ENCODE measurements at places on chromosomes 6 and 20.

DNA sequence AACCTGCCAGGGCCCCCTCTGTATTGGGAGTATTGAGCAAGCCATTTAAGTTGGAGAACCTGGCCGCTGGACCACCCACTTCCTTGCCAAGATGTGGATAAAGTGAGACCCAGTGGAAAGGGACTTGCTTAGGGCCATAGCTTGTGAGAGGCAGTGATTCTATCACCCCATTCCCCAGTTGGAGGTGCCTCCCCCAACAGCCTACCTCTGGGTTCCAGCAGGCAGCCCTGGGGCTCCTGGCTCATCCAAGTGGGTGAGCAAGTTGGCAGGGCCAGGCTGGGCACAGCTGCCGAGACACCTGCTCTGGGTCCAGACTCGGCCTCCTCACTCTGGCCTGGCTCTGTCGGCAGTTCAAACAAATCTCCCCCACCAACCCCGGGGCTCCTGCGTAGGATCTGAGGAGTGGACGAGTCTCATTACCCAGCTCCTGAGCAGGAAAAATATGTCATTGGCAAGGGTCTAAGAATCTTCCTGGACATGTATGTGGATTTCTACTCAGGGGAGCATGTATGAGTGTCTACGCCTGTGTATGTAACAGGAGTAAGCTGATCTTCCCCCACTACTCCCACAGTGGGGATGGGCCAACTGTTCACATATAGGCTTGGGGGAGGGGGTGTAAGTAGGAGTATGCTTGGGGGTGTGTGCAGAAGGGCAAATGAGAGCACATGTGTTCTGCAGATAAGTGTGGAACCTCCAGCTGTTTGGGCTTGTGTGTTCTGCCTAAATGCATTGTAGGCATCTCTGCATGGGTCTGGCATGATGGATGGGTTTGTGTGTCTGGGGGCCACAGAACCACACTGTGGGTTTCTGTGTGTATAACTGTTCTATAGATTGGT lies 1.9 kb downstream of the ID1 start:
- no peak for DNase-seq

DNA sequence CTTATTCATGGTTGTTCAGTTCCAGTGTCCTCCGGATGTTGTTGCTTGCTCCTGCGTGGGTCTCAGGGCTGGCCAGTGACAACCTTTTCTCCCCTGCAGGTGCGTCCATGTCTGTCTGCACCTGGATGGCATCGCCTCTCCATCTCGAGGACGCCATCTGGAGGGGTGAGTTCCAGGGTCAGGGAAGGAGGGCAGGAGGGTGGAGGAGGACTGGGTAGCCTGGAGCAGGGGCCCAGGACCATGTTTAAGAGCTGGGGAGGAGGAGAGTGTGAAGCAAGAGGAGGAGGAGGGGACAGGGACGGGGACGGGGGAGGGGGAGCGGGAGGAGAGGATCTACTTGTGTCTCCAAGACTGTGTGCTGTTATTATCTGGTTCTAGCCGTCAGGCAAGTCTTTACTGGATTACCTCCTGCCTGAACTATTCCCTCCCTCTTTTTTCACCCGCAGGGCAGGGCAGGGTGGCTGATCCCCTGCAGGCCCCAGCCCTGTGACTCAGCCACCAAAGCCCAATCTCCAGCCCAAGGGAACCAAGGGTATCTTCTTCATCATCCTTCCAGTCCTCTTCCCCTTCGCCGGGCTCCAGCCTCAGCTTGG lies 32.2 kb upstream of the TULP1 start:
- no peak for DNase-seq

GRCh38 chr20:59015411-59015810 lies 3.8 kb upstream of the TUBB1 start:
- DNase-seq, result no peak

DNA sequence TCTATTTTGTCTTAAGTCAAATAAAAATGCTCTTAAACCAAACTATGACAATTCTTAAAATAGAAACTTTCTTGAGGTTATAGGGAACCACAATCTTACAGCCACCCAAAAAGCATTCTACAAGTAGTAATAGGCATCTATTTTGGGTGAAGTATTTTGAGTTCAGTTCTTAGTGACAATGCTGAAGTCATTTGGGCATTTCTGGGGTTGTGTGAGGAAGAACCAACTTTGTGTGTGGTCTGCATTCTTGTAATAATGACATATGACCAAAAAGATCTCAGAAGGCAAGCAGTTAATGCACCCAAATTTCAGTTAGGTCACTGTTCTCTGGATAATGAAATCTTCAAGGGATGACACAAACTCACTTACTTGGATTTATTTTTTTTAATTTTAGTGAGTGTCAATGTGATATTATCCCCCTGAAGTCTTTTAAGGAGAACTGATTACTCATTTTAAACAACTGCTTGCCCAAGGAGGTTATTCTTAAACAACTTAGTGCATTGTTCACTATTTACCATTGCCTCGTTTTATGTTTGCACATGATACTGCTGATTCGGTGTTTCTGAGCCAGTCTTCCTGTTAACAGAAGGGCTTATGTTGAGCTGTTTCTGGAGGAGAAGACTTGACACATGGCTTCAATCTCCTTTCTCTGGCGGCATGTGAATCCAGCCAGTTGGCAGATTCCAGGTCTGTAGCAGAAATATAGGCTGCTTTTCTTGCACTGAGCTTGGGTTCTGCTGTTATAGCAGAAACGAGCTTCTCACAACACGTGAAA lies 618.9 kb downstream of the BCKDHB start:
- no peak for DNase-seq

DNA sequence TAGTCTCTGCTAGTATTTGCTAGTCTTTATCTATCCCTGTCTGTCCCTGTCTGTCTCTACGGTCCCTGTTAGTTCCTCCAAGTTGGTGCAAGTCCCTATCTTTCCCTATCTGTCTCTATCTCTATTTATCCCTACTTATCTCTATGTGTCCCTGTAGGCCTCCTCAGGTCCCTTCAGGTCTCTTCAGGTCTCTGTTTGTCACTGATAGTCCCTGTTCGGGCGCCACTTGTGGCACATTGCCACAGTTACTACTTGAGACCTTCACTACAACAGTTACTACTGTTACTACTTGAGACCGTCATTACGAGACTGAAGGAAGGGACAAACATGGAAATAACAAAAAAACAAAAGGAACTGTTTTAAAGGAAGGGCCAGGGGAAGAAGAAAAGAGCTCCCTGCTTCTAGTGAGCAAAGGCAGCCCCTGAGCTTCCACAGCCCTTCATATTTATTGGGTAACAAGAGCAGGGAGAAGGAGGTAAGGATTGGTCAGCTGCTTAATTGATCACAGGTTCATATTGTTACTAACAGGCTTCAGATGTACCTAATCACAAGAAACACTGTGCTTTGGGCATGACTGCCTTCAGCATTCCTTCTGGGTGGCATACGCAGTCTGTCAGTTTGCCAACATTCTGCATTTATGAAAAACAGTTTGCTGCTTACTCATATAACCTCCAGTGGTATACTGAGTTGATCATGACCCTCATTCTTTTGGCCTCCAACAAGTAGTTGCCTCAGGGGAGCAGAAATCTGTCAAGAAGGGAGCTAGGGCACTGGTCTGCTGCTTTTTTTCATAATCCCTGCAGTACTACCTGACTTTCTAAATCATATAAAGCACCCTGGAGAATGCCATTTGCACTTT lies 8.4 kb downstream of the EPB41L2 start:
- DNase-seq, result no peak

Data from GM12892 (cell line).